ENCODE measurements at places on chromosomes 4 and X.

DNA sequence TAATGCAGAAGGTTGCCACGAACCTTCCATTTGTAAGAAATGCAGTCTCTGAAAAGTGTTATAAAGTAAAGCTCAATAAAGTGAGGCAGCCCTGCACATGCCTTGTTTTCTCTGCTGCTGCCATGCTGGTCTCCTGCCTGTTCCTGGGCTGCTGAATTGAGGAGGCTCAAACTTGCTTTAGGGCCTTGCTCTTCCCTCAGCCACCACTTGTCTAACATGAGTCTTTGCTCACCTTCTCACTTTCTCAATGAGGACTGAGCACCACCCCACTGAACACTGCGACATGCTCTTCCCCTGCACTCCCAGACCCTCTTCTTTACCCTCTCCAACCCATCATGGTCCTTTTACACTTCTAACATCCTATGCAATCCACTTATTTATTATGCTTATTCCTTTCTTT is 25.2 kb upstream of the MFAP3L start:
- DNase-seq = no peak

DNA sequence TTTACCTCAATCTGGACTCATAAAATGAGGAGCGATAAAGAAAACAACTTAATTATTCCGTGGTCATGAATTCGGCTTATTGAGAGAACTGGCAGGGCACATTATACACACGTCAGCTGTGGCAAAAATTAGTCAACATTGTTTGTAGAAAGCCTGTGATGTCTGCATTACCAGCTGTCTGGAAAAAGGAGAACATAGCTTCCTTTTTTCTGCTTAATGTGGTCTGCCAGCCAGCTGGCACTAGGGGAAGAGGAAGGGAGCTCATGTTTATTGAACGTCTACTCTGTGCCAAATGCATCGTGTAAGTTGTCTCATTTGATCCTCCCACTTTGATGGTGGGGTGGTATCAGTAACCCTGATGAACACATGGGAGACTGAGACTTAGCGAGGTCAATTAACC is 367.6 kb downstream of the ARHGAP24 start:
- no peak for DNase-seq

- DNase-seq = no peak
These were observed 60.0 kb downstream of the PDHA1 start for GRCh38 chrX:19403696-19404095.

DNA sequence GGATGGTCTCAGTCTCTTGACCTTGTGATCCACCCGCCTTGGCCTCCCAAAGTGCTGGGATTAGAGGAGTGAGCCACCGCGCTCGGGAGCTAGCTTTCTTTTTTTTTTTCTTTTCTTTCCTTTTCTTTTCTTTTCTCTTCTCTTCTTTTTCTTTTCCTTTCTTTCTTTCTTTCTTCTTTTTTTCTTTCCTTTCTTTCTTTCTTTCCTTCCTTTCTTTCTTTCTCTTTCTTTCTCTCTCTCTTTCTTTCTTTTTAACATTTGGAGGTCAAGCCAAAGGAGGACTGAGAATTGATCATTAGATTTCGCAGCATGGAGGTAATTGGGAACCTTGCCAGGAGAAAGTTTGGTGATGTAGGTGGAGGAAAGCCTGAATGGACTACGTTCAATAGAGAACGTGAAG is 67.4 kb downstream of the LARP7 start:
- DNase-seq = no peak

DNA sequence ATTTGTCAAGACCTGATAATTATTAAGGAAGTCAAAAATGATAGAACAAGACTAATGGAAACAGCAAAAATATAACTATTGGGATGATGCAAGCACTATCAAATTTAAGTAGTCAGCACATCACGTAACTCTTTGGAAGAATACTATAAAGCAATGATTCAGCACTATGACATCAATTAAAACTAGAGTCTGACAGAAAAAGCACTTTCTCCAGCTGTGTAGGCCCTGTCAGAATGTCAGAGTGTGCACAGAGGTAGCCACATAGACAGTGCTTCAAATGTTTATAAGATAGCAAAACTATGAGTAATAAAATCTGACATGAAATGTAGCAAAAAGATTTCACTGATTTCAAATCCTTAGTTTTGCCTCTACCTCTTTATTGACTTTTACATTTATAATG is 1226.6 kb upstream of the ADGRL3 start:
- no peak for DNase-seq

DNA sequence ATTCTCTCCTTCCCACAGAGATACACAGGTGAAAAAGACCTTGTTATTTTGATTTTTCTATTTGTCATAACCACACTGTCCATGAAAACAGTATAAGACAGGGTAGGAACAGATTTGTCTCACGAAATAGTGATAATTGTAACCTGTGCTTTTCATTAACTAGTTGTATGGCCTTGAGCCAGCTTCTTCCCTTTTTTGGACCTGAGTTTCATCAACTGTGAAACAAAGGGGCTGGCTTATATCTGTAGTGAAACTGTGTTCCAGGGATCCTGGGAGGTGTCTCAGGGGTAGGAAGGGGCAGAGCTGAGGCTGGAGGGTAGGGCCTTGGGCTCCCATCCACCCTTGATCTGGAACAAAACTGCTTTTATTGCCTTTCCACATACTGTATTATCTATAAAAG is 50.9 kb downstream of the MED28 start:
- DNase-seq = no peak

- no peak for DNase-seq
These were observed 15.8 kb upstream of the PDE6B start for GRCh38 chr4:609400-610050.

GRCh38 chr4:122703868-122704267 is 28.6 kb upstream of the BBS12 start:
- DNase-seq = no peak

- DNase-seq = no peak
These were observed 756.3 kb upstream of the ADGRL3 start for GRCh38 chr4:60443796-60444195.

DNA sequence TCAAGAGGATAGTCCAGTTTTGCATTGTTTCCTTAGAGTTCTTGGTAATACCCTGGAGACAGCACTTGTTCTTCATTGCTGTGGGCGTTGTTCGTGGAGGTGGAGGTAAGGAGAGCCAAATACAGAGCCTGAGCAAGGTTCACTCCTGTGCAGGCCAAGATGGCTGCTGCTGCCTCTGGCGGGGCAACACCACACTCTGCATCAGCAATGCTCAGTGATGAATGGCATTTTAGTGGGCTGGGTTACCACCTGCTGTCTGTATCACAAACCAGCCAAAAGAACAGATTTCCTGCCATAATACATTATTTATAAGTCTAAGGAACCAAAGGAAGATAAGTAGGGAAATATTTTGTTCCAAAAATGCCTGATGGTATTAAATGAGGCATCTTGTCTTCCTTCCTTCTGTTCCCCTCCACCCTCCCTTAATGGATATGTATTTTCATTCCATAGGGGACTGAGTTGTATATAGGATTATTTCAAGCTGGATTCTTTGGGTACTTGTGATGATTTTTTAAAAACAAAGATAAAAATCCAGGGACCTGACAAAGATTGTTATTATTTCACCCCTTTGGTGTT is 61.6 kb upstream of the LIMCH1 start:
- DNase-seq = no peak

- no peak for DNase-seq
These were observed 18.1 kb downstream of the GUCY2F start for GRCh38 chrX:109463784-109464183.

GRCh38 chr4:176742211-176742610 is 50.5 kb downstream of the VEGFC start:
- DNase-seq = no peak

- no peak for DNase-seq
These were observed 25.6 kb upstream of the PLS3 start for GRCh38 chrX:115535421-115535820.

- DNase-seq = no peak
These were observed 8.0 kb upstream of the ANXA3 start for GRCh38 chr4:78543424-78544125.

GRCh38 chr4:7186516-7187167 is 5.7 kb upstream of the SORCS2 start:
- no peak for DNase-seq

DNA sequence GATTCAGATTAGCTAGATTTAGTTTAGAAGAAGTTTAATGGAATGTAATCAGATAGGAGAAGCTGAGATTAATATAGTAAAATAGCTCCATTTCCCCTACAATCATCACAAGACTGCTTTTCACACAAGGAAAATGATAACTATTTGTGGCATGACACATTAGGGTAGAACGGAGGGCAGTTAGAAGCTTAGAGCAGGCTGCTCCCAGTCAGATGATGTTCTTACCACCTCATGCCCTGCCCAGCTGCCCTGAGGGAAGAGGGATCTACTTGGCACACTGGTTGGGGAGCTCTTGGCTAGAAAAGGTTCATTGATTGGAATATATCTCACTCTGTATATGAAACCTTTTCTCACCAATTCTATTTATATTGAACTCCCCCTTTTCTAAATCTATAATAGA is 180.7 kb upstream of the IL15 start:
- DNase-seq = no peak

- no peak for DNase-seq
These were observed 607.4 kb upstream of the PITX2 start for GRCh38 chr4:111230265-111230664.

- DNase-seq = no peak
These were observed 24.1 kb downstream of the SH3KBP1 start for GRCh38 chrX:19863212-19863856.

- DNase-seq = no peak
These were observed 408.6 kb downstream of the PPP3CA start for GRCh38 chr4:100938698-100939097.

- no peak for DNase-seq
These were observed 85.1 kb downstream of the CT47B1 start for GRCh38 chrX:120790552-120790951.

- peak; percentile 2 for DNase-seq
These were observed 57.3 kb upstream of the TCEAL2 start for GRCh38 chrX:102067966-102068723.

GRCh38 chr4:47836641-47837093 is 1.2 kb downstream of the CORIN start:
- DNase-seq = peak; percentile 55

DNA sequence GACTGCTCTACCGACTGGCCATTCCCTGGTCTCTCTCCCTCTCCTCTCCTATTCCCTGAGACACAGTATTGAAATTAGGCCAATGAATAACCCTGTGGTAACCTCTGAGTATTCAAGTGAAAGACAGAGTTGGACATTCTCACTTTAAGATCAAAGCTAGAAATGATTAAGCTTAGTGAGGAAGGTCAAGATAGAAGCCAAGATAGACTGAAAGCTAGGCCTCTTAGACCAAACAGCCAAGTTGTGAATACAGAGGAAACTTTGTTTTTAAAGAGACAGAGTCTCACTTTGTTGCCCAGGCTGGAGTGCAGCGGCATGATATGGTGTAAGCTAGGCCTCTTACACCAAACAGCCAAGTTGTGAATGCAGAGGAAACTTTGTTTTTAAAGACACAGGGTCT is 64.6 kb downstream of the KDM6A start:
- no peak for DNase-seq

- DNase-seq = no peak
These were observed 49.8 kb upstream of the HMX1 start for GRCh38 chr4:8921465-8921864.

DNA sequence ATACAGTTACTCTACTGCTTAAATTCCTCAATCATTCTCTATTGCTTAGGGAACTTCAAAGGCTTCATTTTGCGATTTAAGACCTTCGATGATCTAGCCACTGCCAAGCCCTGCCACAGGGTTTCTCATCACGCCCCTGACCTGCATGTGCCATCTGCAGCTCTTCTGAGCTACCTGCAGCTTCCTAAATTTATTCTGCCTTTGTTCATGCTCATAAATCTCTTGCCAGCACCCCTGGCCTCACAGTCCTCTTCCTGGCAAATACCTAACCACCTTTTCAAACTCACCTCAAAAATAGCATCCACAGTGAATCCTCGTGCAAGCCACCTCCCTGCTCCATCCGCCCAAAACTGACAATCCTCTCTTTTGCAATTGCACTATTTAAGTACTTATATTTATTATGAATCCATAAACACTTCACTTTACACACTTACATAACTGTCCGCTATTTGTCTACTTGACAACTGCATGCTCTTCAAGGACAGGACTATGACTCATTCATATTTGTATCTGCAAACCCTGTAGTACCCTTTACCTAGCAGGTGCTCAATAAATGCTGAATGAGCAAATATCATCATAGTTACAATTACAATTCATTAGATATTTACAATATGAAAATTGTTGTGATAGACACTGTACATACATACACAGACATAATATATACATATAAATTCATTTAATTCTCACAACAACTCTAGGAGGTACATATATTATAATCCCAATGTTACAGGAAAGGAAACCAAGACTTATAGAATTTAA is 280.0 kb upstream of the RASGEF1B start:
- DNase-seq = no peak
